ENCODE measurements at places on chromosomes 2 and 18.

DNA sequence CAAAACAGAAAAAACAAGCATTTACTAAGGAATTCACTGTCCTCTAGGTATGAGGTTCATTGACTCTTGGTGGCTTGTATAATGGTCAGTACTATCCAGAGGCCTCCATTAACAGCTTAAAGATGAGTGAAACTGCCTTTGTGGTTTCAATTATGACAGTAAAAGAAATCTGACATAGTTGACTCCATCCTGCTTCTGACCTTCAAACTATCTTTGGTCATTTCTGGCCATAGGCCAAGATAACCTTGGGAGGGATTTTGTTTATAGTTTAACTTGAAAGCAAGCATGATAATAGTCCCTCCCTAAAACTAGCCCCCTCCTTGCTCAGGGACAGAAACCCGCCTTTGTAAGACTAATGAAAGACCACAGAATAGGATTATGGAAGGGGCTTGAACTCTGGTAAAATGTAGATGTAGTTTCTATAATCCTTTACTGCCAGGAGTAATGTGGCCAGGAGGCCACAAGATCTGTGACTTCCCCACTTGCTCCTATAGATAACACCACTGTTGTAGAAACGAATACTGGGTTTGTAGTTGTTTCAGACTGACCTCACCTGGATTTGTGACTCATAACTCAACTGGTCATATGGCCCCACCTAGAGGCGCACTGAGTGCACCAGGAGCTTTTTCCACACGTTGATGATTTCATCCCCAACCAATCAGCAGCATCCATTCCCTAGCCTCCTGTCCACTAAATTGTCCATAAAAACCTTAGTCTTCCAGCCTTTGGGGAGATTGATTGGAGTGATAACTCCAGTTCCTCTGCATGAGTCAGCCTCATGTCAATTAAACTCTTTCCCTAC lies 8.6 kb upstream of the PLEKHM3 start:
- peak; percentile 63 for DNase-seq

DNA sequence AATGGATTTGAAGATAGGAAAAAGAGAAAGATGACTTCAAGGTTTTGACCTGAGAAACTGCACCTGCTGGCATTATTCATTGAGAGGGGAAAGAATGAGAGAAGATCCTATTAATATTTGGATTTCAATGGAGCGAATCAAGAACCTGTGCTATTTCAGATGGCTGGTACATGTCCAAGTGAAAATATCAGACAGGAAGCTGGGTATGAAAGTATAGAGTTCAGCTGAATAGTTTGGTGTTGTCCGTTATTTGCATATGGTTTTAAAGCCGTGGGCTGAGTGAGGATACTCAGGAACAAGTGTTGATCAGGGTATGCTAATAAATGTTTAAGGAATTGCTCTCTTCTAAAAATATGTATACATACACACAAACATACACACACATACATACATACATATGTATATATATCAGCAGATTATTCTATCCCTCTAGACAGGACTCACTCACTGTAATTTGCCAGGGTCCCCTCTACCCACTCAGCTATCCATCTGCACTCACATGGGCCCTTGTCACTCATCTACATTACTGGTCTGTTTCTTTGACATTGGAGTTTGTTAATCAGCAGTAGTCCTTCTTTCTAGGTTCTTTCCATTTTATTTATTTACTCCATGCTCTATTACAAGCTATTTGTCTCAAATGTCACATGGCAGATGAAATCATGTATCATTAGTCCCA lies 33.9 kb upstream of the IKZF2 start:
- DNase-seq: no peak

GRCh38 chr2:68428746-68429145 lies 38.3 kb downstream of the FBXO48 start:
- no peak for DNase-seq

DNA sequence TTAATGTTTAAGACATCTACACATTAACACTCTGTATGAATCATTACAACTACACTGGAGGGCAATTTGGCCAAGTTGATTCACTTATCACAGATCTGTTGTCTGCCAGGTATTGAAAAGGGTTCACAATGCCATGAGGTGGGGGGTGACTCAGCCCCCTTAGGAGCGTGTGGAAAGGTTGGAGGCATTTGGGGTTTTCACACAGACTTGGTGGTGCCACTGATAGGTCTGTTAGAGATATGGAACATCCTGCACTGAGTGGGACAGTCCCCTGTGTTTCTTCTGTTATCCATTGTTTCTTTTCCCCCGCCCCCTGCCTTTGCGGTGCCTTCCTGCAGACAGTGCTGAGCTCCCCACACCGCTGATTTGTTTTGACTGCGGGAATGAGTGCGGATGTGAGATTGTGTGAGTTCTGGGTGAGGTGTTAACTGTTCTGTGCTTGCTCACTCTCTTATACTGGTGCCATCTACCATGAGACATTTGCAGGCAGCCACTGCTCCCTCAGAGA lies 9.3 kb upstream of the TSN start:
- no peak for DNase-seq

- no peak for DNase-seq
These were observed 131.3 kb upstream of the ACAA2 start for GRCh38 chr18:49944663-49945062.

GRCh38 chr2:183428881-183429280 lies 304.6 kb downstream of the NUP35 start:
- DNase-seq: no peak

- DNase-seq: no peak
These were observed 273.6 kb downstream of the SCG2 start for GRCh38 chr2:223328578-223328977.

GRCh38 chr2:29697715-29698114 lies 223.7 kb downstream of the ALK start:
- DNase-seq: no peak

- DNase-seq: no peak
These were observed 91.4 kb upstream of the AQP4 start for GRCh38 chr18:26956863-26957262.

- DNase-seq: peak; percentile 40
These were observed 60.6 kb downstream of the ZEB2 start for GRCh38 chr2:144459286-144459685.

DNA sequence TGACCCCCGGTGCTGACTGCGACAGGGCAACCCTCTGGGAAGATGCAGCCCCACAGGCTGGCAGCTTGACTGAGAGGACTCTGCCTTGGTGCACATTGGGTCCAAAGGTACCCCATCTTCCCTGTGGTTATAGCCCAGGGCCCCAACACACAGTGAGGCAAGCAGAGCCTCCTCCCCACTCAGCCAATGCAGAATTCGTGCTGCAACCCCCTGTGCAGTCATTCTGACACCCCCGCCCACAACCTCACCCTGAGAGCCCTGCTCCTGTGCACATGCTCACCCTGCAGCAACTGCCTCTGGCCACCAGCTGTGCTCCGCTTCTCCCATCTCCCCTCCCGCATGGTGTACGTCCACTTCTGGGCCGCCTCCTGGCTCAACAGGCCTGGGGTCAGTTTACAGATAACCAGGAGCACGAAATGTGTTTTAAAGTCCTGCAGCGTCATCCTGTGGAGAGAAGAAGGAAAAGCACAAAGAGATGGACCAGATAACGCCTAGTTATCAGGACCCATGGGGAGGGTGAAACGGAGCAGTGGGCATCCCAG lies 24.4 kb downstream of the CAPN14 start:
- no peak for DNase-seq

All from hematopoietic multipotent progenitor cell treated with erythropoietin and hydrocortisone succinate and interleukin-3 and kit ligand, for 8 days (in vitro differentiated cells).